Left colon (tissue), 2 donors: ENCODE measurements at places on chromosomes 5 and 9. TPM values are rescaled to one million over a fixed set of nuclear protein-coding genes. Genes with fewer than 3 reads are reported as not detected.

The C9orf43 gene
- 0.21 TPM for total RNA-seq

The ACTBL2 gene
- total RNA-seq = not detected

The SPINK7 gene
- not detected for total RNA-seq

The COL23A1 gene
- 0.09 TPM for total RNA-seq

The JMY gene
- 9.2 TPM for total RNA-seq

The ADAMTSL2 gene
- total RNA-seq = 1.3 TPM

The IFNB1 gene
- total RNA-seq = not detected

The PCDHB10 gene
- 0.56 TPM for total RNA-seq

The GHR gene
- 4.0 TPM for total RNA-seq

The ACER2 gene
- total RNA-seq = 15.3 TPM

The OR1L1 gene
- total RNA-seq = not detected

The ZNF346 gene
- 10.9 TPM for total RNA-seq

The RAB3C gene
- 1.2 TPM for total RNA-seq

The PCDHA8 gene
- total RNA-seq = not detected

The GPR21 gene
- 3.8 TPM for total RNA-seq

The LHX3 gene
- total RNA-seq = not detected

The TRIM36 gene
- total RNA-seq = 39.8 TPM

The TRAF1 gene
- 2.8 TPM for total RNA-seq

The ATP10B gene
- 292 TPM for total RNA-seq

The RNF224 gene
- not detected for total RNA-seq

The CAMK2A gene
- total RNA-seq = 0.17 TPM

The FCN1 gene
- 0.92 TPM for total RNA-seq

The OBP2B gene
- total RNA-seq = not detected

The SWI5 gene
- total RNA-seq = 11.0 TPM

The PCDHB8 gene
- total RNA-seq = 0.59 TPM

The AMBP gene
- 0.39 TPM for total RNA-seq

The FNIP1 gene
- 34.3 TPM for total RNA-seq

The SNCAIP gene
- 1.1 TPM for total RNA-seq

The SPATA31A3 gene
- total RNA-seq = not detected

The C8G gene
- 8.3 TPM for total RNA-seq

The ADAMTS13 gene
- total RNA-seq = 3.0 TPM

The PCA3 gene
- not detected for total RNA-seq
